ENCODE measurements at places on chromosomes 4 and X.

DNA sequence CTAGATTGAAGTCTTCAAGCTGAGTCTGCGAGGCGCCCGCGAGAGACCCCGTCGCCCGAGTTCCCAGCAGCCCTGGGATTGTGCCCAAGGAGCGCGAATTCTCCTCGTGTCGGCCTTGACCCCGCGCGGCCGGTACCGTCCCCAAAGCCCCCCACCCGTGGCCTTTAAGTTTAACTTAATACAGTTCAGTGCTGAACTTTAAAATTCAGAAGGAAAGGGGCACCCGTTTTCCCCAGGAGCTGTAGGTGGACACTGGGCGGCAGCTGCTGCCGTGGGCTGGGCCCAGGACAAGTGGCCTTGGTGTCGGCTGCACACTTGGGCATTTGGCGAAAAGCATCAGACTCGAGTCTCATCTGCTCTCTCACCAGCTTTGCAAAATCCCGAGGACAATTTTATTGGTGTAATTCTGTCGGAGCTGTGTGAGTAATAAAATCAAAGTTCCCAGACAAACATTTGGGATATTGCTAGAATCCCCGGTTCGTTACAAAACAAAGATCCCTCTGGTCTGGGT, 634 bp downstream of the CWH43 start:
- DNase-seq, result no peak

GRCh38 chr4:48041535-48042137, 25.1 kb downstream of the NIPAL1 start:
- DNase-seq, result no peak

DNA sequence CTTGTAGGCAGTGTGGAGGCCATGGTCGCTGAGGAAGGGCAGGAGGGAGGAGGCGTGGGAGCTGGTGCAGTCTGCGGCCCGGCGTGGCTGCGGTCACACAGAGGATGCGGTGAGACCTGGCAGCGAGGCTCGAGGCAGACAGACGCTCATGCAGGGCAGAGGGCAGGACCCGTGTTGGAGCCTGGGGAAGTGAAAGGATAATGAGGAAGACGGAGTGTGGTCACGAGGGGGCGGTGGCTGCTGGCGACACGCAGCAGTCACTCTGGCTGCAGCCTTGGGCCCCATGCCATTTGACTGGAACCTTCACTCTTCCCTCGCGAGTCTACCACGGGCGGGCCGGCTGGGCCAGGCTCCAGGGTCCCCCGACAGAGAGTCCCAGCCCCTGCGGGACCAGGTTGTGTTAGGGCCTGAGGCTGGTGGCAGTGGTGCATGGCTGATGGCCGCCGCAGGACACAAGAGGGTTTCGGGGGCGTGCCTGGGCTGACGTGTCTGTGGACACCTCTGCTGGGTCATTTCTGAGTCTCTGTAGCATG, 68.8 kb upstream of the HGFAC start:
- DNase-seq, result no peak

GRCh38 chrX:28697732-28698131, 110.5 kb downstream of the IL1RAPL1 start:
- no peak for DNase-seq

DNA sequence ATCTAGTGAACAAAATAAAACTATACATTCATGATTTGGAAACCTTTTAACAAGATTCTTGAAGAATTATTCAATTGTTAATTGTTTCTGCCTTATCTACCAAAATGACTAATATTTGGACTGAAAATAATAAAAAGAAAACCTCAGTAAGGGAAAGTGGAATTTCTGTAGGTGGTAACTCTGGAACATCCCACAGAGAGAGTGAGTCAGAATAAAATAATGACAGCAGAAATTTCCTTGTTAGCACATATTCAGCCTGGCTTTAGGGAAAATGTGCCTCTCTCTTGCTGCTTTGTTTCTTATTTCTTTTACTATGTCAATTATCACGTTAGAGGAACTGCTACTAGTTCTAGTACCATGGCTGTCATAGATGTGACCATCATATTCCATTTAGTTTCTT, 421.5 kb upstream of the GNPDA2 start:
- DNase-seq, result no peak

DNA sequence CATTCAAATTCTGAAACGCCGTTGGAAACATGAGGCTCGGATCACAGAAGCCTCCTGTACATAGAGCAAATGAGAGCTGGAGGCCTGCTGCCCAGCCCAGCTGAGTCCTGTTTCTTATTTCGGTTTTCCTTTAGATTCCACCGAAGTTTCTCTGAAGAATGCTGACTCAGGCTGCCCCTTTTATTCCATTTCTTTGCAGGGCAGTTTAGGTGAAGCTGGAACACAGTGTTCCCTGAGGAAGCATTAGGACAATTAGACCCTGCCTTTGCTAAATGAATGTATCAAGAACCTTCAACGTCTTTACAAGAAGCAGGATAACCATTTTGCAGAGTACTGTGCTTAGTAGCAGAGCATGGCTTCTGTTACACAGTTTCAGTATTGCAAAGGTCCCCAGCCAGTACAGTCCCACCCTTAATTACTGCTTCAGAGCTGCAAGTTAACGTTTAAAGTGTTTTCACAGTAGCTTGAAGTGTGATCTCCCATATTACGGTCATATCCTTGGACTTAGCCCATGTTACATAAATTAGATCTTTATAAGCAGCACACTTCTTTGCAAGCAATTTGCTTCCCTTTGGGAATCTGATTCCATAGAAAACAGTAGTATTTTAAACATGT, 117.0 kb downstream of the TBL1X start:
- DNase-seq, result no peak

DNA sequence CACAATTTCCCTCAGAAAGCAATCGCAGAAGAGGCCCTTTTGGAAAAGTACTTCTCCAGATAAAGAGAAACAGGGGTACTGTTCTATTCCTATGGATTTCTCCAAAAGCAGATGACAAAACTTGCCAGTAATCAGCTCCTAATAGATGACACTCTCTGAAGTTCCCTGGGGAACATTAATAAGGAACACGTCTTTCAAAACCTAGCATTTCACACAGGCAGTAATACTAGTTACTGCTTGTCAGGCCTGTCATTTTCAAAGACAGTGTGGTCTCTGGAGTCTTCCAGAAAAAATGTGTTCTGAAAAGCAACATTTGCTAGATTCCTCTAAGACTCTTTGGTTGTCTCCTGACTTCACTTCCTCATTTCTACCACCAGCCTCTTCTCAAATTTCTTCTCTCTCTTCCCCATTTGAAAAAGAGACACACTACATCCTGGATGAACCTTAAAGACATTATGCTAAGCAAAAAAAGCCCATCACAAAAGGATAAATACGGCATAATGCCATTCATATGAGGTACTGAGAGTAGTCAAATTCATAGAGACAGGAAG, 47.3 kb downstream of the CHRDL1 start:
- no peak for DNase-seq

DNA sequence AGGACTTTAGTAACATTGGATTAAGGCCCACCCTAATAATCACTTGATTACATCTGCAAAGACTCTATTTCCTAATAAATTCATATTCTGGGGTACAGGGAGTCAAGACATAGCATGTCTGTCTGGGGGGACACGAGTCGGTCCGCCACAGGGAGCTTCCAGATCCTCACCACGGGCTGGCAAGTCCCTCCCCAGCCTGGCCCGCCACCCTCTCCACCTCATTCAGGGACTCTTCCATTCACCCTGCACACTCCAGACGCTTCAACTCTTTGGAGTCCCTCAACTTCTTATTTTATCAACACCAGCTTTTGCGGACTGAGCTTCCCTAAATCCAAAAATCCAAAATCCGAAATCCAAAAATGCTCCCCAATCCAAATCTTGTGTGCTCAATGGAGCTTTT, 71.2 kb downstream of the DCTD start:
- DNase-seq, result no peak
